ENCODE measurements at places on chromosomes 1 and 21. TPM values are rescaled to one million over a fixed set of nuclear protein-coding genes. Genes with fewer than 3 reads are reported as not detected.

GRCh38 chr1:160398823-160399222 lies 1.5 kb upstream of the VANGL2 start:
- peaks cover 2% of the 10 kb centered on the region for H3K4me1 ChIP-seq
- peak; percentile 5 for DNase-seq
- no peaks in the 10 kb centered on the region for H3K36me3 ChIP-seq
- peaks cover 36% of the 10 kb centered on the region for H3K27me3 ChIP-seq
- H3K4me3 ChIP-seq = no peak overlapping the region

USP16 gene
- 39.9 TPM for total RNA-seq

- H3K4me1 ChIP-seq = peaks cover 39% of the 10 kb centered on the region
- H3K27ac ChIP-seq = peak overlapping the region; percentile 96
- no peak for DNase-seq
- H3K27me3 ChIP-seq = no peaks in the 10 kb centered on the region
- peak overlapping the region; percentile 99 for H3K4me3 ChIP-seq
Measured at GRCh38 chr21:32278103-32278502, 746 bp downstream of the MIS18A start.

GRCh38 chr1:77065693-77066342 lies 153.4 kb downstream of the PIGK start:
- no peak overlapping the region for H3K4me3 ChIP-seq
- no peak for DNase-seq
- no peaks in the 10 kb centered on the region for H3K27me3 ChIP-seq
- no peaks in the 10 kb centered on the region for H3K36me3 ChIP-seq

LRRC38 gene
- not detected for total RNA-seq

- H3K4me1 ChIP-seq = no peaks in the 10 kb centered on the region
- no peak for DNase-seq
- H3K4me3 ChIP-seq = no peak overlapping the region
- H3K27me3 ChIP-seq = peaks cover 22% of the 10 kb centered on the region
Measured at GRCh38 chr1:210222340-210223006, 10.1 kb upstream of the SERTAD4 start.

DNA sequence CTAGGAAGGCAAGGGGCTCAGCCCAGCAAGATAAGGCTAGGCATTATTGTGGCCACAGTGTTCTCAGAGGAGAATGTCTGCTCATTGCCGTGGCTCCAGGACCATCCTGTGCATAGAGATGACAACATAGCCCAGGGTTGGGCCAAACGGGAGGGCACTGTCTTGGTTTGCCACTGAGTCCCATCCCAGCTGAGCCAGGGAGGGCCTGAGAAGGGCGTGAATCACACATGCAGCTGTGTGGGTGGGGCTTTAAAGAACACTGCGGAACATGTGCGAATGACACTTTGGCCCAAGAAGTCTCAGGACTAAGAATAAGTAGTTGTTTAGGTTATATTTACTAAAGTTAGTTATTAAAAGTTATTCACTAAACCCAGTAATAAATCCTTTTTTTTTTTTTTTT lies 18.5 kb downstream of the CHAF1B start:
- no peak for DNase-seq
- no peaks in the 10 kb centered on the region for H3K27me3 ChIP-seq
- peaks cover 3% of the 10 kb centered on the region for H3K4me1 ChIP-seq
- H3K27ac ChIP-seq = no peak overlapping the region
- no peak overlapping the region for H3K4me3 ChIP-seq

- no peak overlapping the region for H3K4me3 ChIP-seq
- DNase-seq = peak; percentile 29
- H3K27ac ChIP-seq = no peak overlapping the region
- no peaks in the 10 kb centered on the region for H3K4me1 ChIP-seq
- H3K36me3 ChIP-seq = no peaks in the 10 kb centered on the region
Measured at GRCh38 chr1:33634806-33635205, 162.4 kb downstream of the ZSCAN20 start.

DNA sequence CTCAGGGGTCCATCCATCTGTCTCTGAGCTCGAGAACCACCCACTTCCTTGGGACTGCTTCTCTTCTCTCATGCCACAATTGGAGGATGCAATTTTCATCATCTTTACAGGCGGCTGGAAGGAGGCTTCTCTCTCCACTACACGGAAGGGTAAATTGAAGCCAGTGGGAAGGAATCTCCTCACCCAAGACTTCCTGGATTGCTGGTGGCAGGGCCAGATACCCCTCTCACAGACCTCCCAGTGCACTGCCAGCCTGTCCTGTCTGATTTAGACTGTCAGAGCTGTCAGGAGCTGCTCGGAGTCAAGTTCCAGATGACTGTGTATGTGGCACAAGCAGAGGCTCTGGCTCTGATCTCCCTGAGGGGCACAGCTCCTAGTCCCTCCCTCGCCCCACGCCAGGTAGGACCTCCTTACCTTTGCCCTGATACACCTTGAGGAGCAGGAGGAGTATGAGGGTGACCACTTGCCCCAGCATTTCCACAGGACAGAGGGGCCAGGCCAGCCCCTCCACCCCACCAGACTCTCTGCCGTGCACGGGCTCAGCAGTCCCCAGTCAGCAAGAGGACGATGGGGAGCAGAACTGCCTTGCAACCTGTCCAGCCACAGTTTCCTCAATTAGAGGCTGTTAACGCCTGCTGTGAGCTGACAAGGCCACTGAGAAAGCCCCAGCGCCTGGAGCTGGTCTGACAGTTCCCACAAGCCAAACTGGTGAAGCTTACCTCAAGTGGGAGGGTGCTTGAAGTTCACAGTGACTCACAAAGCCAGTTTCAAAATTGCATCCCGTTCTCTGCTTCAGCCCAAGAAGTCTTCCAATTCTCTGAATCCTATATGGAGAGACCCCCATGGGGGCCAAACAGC lies at the start of gene CD244:
Gene CD244, minus strand, starts transcription at position 685 of the 858 bp plus-strand sequence. Its CDS starts 210 bp downstream, at position 475.
- peak; percentile 41 for DNase-seq
- no peaks in the 10 kb centered on the region for H3K27me3 ChIP-seq
- H3K4me3 ChIP-seq = no peak within 1 kb of the TSS
- peak within 1 kb of the TSS; percentile 26 for H3K27ac ChIP-seq
